SW480 (cell line): ENCODE measurements at places on chromosomes 2 and 18.

- DNase-seq, result peak; percentile 38
Observed at GRCh38 chr2:174764280-174765255, at the start of gene CHRNA1. Gene CHRNA1, minus strand, starts transcription at chr2:174764472. Its CDS starts 78 bp downstream, at chr2:174764394.

DNA sequence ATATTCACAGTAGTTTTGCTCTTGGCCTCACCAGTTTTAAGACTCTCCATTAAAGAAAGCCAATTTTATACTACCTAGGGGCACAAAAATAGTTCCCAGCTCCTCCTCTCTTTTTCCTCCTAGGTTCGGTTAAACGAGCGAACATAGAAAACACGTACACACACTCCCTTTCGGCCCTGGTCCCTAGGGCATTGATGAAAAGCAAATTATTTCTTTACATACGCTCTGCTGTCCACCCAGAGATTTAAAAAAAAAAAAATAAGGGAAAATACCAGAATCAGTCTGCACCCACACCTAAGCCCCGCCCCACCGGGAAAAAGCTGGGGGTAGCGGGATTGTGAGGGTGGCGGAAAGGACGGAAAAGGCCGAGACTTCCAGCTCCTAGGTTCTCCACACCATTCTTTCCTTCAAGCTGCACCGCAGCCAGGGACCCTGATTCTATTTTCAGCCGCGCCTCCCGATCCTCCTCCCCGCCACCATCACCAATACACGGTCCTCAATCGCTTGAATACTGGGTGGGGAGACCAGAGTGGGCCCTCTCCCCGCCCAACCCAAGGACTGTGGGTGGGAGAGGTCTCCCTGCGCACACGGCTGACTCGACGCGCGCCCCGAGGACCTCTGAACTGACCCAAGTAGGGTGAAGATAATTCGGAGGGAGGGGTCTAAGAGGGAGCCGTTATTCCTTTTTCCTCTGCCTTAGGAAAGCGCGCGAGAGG, 769 bp downstream of the ATF2 start:
- peak; percentile 42 for DNase-seq

GRCh38 chr2:239564587-239564986, 163.8 kb upstream of the HDAC4 start:
- DNase-seq, result no peak

DNA sequence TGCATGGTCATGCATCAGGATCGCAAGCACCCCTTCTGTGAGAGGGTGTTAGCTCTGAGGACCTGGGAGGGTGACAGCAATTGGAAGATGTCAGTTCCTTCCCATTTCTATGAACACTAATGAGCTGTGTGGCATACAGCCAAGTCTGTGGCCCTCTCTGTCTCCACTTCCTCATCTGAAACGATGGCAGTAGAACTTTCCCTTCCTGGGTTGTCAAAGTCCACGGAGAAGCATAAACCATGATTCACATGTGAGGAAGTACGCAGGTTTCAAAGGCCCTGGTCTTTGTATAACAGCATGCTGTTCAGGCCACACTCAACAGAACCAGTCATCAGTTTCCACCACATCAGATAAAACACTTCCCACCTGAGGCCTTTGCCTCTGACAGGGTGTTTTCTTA, 167.4 kb upstream of the RAB6C start:
- DNase-seq, result peak; percentile 98

DNA sequence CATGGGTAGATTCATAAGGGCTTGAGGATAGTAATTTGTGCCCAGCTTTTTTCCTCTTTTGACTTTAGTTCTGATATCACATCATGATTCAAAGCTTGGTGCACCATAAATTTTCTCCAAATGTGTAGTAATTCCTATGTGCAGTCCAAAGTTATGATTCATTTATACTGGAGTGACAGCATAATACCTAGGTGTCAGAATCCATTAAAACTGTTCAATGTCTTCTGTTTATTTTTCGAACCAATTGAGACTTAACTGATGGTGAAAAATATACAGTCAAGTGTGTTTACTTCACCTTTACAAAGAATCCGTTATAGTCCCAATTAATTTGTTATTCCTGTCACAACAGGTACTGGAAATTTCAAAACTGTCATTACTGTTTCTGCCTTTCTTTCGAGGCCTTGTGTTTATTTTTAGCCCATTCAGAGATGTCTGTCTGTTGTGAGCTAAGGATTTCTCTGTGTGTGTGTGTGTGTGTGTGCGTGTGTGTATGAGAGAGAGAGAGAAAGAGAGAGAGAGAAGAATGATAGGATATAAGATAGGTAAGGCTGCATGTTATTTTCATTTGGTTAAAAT, 389.7 kb upstream of the ATP5MC3 start:
- DNase-seq, result no peak

- no peak for DNase-seq
Observed at GRCh38 chr2:195094330-195094729, 562.7 kb upstream of the SLC39A10 start.

GRCh38 chr2:239253264-239253663, 147.6 kb downstream of the HDAC4 start:
- no peak for DNase-seq

DNA sequence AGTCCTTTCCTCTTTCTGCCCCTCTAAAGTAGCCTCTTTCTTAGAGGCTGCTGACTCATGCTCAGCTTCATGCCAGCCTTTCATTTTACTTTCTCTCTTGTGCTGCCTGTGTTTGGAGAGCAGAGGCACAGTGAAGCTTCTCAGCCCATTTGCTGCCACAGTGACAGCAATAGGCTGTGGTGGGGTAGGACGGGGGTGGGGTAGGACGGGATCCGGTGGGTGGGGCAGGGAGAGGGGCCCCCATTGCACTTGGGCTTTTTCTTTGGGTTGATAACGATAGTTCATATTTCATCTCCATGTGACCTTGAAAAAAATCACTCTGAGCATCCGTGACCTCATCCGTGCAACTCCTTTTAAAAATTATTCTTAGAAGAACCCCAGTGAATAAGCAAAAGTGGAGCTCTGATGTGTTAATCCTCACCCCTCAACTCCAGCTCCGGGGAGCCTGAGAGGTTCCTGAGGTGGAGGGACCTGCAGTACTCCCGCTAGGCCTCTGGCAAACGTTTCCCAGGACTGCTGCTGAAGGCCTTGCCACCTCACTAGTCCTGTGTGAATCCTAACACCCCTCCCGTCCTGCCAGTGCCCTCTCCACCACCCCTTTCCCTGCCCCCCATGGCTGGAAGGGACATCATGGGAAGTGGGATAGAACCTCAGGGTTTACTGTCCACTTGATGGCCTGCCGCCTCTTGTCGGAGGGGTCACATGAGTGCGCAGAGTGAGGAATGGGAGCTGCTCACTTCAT, 70.8 kb downstream of the INPP4A start:
- DNase-seq, result peak; percentile 22

DNA sequence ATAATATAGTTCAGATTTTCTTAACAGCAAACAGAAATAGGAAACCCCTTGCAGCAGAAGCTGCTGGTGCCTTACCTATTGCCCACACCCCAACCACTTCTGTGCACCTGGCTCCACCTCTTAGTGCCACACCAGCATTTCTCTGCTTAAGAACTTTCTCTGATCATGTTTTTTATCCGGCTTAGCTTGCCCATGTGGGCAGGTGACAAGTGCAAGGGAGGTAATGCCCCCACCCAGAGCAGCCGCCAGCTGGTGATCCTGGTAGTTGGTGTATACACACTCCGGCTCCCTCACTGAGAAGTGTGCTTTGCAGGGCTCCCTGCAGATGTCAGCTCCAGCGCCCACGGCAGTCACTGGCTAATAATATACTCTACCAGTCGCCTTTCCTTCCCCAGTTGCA, 126.3 kb downstream of the ALPK2 start:
- no peak for DNase-seq

DNA sequence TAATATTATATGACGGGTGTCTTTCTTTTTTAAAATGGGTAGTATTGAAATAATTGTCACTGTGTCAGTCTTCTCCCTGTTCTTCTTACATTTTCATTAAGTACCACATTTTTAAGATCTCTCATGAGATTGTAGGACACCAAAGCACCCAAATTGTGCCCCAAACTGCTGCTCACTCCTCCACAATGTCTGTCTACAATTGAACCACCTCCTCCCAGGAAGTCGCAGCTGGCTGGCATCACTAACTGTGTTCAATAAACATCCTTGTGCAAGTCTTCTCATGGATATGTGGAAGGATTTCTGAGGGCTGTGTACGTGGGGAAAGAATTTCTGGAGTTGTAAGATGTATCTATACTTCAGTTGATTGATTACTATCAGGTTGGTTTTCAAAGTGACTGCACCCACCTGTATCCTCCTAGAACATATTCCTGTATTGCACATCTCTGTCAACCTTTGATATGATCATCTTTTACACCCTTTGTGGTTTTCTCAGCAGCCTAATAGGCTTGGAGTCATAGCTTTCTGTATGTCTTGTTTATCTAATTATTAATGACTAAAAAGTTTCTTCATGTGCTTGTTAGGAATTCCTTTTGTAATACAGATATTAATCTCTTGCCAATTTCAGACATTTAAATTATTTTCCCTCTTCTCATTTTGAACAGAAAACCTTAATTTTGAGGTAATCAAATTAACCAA, 774.9 kb downstream of the RNF144A start:
- DNase-seq, result no peak
